Fibroblast of the aortic adventitia (primary cell): ENCODE measurements at places on chromosomes 13 and 19.

- no peak for DNase-seq
Measured at GRCh38 chr13:39862900-39863299, 207.4 kb downstream of the COG6 start.

GRCh38 chr13:30442926-30443325 is 20.6 kb downstream of the UBE2L5 start:
- DNase-seq, result no peak

- DNase-seq, result no peak
Measured at GRCh38 chr13:79393564-79394249, 12.3 kb downstream of the RBM26 start.

DNA sequence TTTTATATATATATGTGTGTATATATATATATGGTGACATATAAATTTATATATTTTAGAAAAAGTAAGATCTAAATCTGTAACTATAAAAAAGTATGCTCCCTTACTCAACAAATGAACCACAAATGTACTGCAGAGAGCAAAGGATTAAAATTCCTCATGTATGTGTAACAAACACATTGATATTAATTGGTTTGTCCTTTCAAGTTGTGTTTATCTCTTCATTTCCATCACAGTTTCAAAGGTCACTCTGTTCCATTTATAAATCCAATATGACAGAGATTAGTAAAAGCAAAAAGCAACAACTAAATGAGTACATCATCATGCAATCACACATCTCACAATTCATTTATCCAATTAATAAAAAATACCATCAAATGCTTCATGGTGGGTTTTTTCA is 247.9 kb downstream of the DACH1 start:
- no peak for DNase-seq

DNA sequence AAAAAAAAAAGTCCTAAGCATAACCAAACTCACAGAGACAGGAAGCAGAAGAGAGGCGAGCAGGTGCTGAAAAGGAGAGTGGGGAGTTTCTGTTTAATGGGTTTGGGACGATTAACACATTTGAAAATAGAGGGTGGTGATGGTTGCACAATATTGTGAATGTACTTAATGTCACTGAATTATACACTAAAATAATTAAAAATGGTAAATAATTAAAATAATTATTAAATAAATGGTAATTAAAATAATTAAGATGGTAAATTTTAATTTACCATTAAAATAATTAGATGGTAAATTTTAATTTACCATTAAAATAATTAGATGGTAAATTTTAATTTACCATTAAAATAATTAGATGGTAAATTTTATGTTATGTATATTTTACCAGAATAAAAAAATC is 74.8 kb upstream of the XPO4 start:
- DNase-seq, result no peak

GRCh38 chr13:29819143-29819542 is 31.3 kb downstream of the UBL3 start:
- DNase-seq, result no peak

GRCh38 chr19:58330458-58330857 is 3.7 kb downstream of the ZSCAN22 start:
- DNase-seq, result peak; percentile 81

DNA sequence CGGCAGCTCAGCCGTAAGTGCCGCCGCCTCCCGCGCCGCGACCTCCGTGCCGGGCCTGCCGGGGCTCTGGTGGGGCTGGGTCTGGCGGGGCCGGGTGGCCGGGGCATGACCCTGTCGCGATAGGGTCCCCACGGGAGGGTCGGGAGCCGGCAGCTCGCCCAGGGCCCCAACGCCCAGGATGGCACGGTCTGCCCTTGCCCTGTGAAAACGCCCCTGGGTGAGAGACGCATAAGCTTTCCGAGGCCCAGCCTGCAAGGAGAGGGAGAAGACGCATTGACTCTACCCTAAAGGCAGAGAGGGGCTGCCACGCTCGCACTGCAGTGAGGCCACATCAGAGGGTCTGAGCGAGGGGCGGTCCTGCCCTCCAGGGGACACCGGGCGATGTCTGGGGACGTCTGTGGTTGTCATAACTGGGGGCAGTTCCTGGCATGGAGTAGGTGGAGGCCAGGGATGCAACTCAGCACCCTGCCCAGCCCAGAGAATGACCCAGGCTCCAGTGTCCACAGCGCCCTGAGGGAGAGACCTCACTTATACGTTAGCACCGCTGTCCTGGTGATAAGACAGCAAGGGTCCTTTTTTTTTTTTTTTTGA is 539 bp downstream of the ZNF554 start:
- peak; percentile 3 for DNase-seq

DNA sequence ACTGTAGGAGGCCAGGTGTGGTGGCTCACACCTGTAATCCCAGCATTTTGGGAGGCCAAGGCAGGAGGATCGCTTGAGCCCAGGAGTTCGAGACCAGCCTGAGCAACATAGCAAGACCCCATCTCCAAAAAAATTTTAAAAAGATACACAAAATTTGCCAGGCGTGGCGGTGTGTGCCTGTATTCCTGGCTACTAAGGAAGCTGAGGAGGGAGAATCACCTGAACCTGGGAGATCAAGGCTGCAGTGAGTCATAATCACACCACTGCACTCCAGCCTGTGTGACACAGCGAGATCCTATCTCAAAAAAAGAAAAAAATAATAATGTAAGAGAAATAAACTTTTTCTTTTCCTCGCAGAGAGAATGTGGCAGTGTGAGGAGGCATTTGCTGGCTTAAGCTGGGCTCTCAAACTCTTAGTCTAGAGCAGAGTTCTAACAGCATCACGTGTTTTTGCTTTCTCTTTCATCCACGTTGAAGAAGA is 21.1 kb downstream of the FAM187B start:
- DNase-seq, result no peak

GRCh38 chr19:30148039-30148790 is 206.2 kb downstream of the URI1 start:
- no peak for DNase-seq

DNA sequence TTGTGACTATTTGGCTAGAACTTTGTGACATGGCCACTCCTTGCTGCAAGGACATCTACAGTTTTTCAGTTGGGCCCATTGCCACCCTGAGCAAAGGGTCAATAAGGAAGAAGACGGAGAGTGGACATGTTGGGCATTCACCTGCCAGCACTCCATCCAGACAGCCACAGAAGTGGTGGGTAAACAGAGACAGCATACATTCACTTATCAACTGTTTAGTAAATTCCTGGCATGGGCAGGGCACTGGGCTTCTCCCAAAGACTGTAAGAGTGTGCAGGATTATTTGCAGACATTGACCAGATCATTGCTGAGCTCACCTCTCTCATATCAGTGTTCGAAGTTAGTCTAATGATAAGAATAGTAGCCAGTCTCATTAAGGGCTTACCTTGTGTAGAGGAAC is 29.2 kb downstream of the SIPA1L3 start:
- no peak for DNase-seq

- DNase-seq, result peak; percentile 41
Measured at GRCh38 chr13:72696579-72696978, 30.9 kb downstream of the MZT1 start.

GRCh38 chr13:20128459-20128931 is 32.4 kb downstream of the GJA3 start:
- no peak for DNase-seq

- no peak for DNase-seq
Measured at GRCh38 chr13:41681587-41681986, 224.2 kb downstream of the RGCC start.

GRCh38 chr13:21674490-21675009 is 3.7 kb downstream of the FGF9 start:
- DNase-seq, result no peak

- no peak for DNase-seq
Measured at GRCh38 chr13:46100191-46100815, 4.5 kb downstream of the CPB2 start.

GRCh38 chr19:2274931-2275535 is 6.9 kb downstream of the PEAK3 start:
- peak; percentile 64 for DNase-seq

- DNase-seq, result no peak
Measured at GRCh38 chr13:36920616-36921185, 663 bp upstream of the SMAD9 start.

DNA sequence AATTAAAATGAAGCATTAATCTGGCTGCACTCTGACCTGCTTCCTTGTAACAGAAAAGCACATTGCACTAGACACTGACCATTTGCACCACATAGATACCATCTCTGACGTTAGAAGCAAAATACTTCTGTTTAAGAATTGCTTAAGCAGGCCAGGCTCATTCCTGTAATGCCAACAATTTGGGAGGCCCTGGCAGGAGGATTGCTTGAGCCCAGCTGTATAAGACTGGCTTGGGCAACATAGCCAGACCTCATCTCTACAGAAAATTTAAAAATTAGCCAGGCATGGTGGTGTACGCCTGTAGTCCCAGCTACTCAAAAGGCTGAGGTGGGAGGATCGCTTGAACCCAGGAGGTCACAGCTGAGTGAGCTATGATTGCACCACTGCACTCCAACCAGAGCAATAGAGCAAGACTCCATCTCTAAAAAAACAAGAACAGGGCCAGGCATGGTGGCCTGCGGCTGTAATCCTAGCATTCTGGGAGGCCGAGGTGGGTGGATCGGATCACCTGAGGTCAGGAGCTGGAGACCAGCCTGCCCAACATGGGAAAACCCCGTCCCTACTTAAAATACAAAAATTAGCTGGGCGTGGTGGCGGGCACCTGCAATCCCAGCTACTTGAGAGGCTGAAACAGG is 7.0 kb upstream of the TLE6 start:
- peak; percentile 77 for DNase-seq

DNA sequence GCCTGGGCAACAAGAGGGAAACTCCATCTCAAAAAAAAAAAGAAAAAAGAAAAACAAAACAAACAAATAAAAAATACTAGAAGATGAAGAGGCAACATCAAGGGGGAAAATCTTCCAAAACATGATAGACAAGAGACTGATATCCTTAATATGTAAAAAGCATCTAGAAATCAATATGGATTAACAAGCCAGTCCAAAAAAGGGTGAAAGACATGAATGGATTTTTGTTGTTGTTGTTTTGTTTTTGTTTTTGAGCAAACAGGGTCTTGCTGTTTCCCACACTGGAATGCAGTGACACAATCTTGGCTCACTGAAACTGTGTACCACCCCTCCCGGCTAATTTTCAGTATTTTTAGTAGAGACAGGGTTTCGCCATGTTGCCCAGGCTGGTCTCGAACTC is 4.0 kb upstream of the TINCR start:
- no peak for DNase-seq

DNA sequence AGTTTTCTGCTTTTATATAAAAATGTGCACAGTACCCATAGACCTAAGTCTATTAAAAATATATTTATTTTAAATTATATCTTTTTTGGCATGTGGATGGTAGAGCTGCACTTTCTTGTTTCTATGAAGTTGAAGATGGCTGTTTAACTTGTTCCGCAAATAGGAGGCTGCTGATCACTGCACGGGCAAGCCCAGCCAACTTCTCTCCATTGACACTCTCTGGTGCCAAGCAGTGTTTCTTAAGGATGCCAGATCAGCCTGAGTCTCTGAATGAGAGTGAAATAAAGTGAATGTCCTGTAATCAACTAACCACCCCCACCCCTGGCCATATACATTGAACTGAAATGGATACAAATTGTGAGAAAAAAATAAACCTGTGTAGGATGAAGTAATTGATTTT is 202.9 kb upstream of the KLHL1 start:
- DNase-seq, result no peak

- DNase-seq, result no peak
Measured at GRCh38 chr13:25463496-25463895, 91.7 kb downstream of the ATP8A2 start.

GRCh38 chr19:750640-751423 is at the start of gene MISP:
Gene MISP, plus strand, starts transcription at chr19:751112. Its CDS starts 5,835 bp downstream, at chr19:756947.
- DNase-seq, result no peak

DNA sequence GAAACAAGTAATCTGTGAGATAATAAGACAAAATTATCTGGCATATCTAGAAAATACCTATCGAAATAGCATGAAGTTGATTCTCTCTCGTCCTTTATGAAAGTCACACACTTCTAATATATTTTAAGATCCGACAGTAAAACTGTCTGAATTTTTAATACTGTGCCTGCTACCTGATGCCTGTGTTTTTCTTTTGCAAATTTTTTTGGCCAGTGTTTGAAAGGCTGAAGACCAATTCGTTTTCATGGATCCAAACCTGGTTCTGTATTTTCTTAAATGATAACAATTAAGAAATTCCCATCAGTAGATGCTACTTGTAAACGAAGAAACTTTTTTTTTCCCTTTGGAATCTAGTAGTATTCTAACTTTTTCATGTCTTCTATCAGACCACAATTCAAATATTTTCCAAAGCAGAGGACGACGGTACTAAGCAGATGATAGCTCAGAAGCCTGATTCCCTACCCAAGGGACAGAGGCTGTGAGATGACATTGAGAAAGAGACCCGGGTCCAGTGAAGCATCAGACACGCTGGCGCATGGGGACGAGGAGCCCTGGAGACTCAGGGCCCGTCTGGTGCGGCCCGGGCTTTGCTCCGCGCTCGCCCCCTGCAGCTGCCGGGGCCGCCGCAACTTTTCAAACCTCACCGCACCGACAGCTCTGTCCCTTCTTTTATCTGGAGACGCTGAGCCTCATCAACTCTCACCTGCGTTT is 49.5 kb upstream of the PABPC3 start:
- no peak for DNase-seq
